ENCODE measurements at places on chromosomes 6 and 20.
A peak's percentile ranks its signal among the peaks of the same experiment; 100 is the strongest.

DNA sequence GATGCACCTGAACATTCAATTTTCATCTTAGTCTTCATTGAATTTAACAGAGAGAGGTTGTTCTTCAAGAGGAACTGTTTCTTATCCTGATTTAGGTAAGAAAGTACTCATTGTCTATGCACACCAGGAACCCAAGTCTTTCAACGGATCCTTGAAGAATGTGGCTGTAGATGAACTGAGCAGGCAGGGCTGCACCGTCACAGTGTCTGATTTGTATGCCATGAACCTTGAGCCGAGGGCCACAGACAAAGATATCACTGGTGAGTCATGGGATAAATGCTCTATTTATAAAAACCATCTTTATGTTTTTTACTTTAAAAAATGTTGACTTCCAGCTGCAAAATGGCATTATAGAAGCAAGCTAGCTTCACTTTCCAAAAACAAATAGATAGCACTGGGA, 10.2 kb downstream of the NQO2 start:
- no peak for DNase-seq

GRCh38 chr20:44536175-44536574, 14.3 kb upstream of the SERINC3 start:
- DNase-seq, result peak; percentile 44

DNA sequence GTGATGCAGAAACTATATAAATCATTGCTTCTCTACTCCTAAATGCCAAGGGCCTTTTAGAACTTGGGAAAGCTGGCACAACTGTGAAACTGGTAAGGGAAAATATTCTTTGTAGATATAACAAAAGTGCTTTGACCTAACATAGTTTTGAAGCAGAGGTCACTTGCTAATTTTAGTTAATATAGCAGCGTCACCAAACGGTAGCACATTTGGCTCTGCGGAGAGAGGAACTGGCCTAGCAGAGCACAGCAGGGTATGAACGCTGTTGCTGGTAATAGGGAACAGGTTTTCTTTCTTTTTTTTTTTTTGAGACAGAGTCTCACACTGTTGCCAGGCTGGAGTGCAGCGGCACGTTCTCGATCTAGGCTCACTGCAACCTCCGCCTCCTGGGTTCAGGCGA, 67.4 kb downstream of the ECT2L start:
- DNase-seq, result no peak

DNA sequence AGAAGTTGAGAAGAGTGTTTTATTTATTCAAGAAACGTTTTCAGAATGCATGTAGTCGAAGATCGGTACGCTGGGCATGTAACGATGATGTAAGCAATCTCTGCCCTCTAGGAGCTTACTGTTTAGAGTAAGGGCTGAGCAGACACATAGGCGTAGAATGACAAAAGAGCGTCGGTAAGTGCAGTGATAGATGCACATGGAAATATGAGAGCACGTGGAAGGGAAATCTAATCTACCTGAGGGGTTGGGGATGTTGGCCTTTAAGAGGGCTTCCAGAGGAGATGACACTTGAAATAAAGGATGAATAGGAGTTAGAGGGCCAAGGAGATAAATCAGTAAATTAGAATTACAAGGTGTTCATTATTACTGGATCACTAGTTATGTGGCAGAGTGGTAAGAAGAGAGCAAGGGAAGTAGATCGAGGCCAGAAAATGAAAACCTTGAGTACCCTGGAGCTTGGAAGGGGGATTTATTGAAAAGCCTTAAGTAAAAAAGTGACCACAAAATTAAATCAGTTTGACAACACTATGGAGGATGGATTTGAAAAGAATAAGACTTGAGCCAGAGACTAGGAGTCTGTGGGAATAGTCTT, 782 bp downstream of the TRMT11 start:
- DNase-seq, result no peak

DNA sequence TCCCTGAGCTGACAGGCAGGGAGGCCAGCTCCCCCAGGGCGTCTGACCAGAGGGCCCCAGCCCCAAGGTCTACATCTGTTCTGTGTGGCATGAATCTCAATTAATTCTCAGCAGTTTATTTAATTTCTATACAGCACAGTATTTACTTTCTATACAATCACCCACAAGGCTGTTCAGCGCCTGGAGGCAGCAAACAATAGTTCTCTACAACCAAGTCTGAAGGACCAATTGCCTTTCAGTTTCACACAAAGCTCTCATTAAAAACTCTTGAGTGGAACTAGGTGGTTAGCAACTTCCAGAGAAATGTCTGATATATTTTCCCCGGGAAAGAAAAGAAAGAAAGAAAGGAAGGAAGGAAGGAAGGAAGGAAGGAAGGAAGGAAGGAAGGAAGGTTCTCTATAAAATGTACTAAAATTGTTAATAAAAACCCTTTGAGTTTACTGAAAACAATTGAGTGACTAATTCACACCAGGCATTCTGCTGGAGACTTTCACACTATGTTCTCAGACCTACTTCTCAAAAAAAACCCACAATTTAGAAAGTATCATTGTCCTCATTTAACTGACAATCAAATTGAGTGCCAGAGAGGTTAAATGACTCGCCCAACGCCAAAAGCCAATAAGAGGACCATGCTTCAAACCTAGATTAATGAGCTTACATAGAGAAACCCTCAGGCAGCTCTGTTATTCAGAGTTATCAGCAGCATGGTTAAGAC, 62.5 kb downstream of the METTL24 start:
- no peak for DNase-seq

DNA sequence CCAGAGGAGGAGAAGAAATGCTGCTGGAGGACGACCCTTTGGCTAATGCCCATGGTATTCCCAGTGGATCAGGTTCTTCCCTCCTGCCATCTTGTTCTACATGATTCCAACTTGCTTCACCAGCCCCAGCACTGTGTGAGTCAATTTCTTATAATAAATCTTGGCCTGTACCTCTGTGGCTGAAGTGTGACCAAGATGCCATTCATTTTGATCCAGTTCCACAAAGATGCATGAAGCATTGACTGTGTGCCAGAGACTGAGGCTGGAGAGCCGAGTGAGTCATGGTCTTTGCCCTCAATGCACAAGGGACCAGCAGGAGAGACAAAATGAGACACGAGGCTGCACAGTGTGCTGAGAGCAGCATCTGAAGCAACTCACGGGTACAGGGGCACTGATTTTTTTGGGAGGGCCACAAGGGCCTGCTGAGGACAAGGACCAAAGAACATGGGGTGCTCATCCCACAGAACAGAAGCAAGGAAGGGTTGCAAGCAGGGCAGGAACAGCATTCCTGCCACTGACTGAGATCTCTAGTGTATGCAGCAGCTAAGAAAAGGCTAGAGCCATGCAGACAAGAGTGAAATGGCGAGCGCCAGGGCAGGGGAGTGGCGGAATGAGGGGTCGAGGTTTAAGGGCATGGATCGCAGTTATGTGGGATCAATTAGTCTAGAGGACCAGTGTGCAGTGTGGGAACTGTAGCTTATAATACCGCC, 207.0 kb downstream of the THBS2 start:
- no peak for DNase-seq

DNA sequence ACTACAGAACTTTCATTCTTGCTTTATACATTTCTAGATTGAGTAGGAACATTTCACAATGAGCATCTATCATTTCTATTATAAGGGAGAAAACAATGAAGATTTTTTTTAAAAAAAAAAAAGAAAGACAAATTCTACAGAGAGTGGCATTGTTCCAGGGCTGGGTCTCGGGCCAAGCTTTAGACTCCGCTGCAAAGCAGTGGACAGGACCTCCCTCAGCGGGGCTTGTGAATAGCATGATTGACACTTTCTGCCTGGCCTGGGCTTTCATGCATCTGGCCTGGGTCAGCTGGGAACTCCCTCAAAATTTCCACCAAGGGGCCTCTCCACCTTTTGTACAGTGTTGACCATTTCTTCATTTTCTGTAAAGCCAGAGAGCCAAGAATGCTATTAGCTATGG, 55.8 kb upstream of the HIVEP2 start:
- no peak for DNase-seq

GRCh38 chr6:145374570-145374969, 360.8 kb downstream of the EPM2A start:
- DNase-seq, result no peak

DNA sequence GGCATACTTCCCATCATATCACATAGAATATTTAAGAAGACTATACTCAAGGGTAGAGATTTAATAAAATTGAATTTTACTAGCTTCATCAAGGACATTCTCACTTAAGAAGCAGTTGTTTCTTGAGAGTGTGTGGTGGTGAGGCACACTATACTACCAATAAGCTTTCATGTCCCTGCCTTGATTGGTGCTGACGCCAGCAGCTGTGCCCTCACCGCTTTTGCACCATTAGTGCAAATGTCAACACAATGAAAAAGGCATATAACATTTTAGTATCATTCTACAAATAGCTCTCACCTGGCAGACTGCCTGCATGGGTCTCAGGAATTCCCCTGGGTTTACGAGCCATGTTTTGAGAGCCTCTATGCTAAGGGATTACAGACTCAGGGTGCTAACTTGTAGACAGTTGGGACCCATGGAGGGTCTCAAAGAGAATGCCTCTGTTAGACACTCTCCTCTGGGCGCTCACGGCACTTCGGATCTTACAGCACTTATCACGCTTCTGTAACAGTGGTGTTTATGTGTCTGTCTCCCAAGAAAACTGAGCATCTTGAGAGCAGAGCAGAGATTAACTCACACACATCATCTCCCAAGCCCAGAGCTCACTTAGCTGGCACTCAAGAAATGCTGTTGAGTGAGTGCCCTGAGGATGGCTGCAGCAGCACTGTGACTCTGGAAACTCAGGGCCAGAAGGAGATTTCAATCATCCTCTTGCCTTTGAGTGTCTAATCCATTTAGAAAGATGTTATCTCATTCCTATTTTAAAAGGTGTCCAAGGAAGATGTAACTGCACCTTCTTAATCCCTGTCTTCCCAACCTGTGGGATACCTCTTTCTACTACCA, 143.3 kb upstream of the GPR6 start:
- DNase-seq, result no peak

DNA sequence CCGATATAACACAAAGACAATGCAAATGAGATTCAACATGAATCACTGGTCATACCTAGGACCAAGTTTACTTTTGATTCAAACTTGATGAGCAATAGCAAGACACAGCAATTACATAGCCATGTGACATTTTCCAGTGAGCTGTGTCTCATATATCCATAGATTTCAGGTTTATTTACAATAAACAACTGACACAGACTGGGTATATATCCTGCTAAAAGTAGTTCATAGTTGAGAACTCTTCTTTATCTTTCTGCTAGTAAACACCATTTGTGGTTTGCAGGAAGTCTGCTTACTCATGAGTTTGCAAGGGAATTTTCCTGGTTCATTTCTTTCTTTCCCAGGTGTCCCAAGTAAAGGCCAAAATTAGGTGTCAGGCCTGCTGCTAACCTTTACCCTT, 343.4 kb downstream of the KIF16B start:
- DNase-seq, result no peak

GRCh38 chr20:36543184-36544133, 2.1 kb downstream of the MYL9 start:
- peak; percentile 61 for DNase-seq

- DNase-seq, result peak; percentile 18
Observed at GRCh38 chr20:50152394-50153152, 950 bp downstream of the PEDS1 start.

DNA sequence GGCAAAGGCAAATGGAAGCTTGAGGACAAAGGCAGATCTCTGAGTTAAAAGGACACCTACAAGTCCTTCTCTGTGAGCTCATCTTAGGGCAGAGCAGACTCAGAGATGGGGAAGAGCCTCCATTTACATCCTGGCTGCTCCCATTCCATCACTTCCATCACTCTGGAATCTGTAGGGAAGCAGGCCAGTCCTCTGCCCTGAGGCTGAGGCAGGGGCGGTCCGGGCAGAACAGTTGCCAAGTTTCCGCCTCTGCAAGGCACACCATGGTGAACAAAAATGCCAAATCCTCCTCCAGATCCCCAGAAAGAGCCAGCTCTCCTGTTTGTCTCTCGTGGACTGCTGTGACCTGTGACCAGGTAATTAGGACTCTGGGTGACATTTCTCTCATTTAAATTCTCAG, 209.6 kb upstream of the SSTR4 start:
- DNase-seq, result no peak

DNA sequence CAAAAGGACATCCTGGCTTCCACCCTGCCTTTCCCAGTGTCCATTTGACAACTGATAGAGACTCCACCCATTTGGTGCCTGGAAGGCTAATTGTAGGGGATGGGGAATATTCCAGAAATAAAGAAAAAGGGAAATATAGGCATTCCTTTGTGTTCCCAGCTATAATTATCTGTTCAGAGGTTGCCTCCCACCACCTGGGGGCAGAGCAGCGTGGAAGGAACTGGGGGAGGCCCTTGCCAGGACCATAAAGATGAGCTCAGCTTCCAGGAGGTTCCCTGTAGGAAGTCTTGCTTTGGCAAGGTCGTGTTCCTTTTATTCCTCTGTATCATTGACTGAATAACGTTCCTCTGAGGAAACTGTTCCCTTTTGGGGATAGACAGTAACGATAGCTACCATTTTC, 214.7 kb downstream of the TFAP2C start:
- no peak for DNase-seq

GRCh38 chr6:140036196-140036595, 661.7 kb upstream of the CITED2 start:
- peak; percentile 40 for DNase-seq

GRCh38 chr6:145705561-145705960, 29.8 kb downstream of the EPM2A start:
- peak; percentile 28 for DNase-seq

- peak; percentile 37 for DNase-seq
Observed at GRCh38 chr20:32524829-32525501, 60.2 kb downstream of the NOL4L start.

DNA sequence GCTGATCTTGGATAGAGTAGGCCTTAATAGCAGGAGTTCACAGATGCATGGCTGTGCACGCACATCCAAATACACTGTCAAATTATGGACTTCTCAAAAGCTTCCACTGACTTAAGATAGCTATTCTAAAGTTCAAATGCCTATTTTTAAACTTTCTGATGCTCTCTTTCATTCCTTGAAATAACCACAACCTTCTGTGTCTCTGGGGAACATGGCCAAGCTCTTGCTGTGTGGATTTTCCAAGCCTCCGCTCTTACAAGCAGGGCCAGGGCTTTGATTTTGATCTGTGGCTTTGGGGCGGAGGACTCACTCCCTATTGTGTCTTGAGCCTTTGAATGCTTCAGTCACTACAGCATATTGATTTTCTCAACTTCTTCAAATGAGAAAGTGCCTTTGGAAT, 35.7 kb upstream of the SNRPB2 start:
- DNase-seq, result no peak

DNA sequence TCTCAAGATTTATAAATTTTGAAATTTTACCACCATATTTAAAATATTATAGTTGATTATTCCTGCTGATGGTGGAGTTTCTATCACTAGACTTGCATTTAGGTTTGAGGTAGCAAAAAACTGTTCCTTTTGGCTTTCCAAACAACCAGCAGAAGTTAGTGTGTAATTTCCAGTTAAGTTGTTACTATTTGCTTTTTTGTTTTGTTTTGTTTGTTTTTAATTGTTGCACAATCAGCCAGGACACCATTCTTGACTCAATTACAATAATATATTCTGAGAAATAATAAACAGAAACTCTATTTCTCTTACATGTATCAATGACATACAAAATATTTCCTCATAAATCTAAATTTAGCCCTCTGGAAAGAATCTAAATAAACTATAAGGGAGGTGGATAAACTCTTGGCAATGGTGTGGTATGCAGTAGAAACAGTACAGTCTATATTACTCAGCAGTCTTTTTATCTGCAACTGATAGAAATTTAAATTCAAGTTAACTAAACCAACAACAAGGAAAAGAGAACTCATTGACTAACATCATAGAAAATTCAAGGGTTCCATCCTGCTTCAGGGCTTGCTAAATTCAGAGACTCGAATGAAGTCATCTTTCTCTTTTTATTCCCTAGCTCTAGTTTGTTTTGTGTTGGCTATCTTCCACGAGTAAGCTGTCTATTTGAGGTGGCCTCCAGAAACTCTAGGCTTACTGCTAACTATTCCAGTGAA, 19.4 kb upstream of the COL19A1 start:
- DNase-seq, result no peak

GRCh38 chr6:5697508-5697907, 309.2 kb downstream of the NRN1 start:
- no peak for DNase-seq
